ENCODE measurements at places on chromosomes 2 and 18.

GRCh38 chr2:179237209-179237946 is 27.3 kb downstream of the SESTD1 start:
- no peak for DNase-seq

GRCh38 chr2:17759805-17760204 is 5.9 kb downstream of the GEN1 start:
- no peak for DNase-seq

GRCh38 chr2:118670838-118671237 is 176.6 kb downstream of the EN1 start:
- DNase-seq = no peak

DNA sequence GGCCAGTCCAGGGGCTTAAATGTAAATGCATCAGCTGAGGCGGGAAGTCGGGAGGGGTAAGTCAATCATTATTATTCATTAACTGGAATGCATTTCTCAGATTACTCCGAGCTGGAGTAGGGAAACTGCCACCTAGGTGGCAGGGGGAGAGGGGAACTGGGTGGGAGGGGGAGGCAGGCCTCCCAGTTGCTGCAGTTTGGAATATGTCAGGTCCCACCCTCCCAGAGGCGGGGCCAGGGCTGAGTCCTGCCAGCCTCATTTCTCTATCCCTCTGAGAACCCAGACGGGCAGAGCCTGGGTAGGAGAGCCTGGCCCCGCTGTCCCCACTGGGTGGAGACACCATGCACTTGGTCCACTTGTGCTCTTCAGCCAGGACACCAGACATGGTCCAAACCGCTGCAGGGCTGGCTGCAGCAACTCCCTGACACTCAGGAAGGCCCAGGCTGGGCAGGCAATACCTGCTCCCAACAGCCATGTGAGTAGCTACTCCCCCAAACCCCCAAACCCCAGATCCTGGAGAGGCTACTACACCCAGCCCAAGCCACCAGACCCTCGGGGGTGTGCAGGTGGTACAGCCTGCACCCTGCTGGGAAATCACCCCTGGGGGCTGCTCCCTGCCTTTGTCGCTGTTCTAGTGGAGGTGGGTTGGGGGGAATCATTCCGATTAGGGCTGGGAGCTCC is at the start of gene GPBAR1:
TSS of gene GPBAR1 (plus strand) at position 274 of the 681 bp plus-strand sequence. CDS start 1,710 bp downstream, outside the sequence.
- DNase-seq = no peak

DNA sequence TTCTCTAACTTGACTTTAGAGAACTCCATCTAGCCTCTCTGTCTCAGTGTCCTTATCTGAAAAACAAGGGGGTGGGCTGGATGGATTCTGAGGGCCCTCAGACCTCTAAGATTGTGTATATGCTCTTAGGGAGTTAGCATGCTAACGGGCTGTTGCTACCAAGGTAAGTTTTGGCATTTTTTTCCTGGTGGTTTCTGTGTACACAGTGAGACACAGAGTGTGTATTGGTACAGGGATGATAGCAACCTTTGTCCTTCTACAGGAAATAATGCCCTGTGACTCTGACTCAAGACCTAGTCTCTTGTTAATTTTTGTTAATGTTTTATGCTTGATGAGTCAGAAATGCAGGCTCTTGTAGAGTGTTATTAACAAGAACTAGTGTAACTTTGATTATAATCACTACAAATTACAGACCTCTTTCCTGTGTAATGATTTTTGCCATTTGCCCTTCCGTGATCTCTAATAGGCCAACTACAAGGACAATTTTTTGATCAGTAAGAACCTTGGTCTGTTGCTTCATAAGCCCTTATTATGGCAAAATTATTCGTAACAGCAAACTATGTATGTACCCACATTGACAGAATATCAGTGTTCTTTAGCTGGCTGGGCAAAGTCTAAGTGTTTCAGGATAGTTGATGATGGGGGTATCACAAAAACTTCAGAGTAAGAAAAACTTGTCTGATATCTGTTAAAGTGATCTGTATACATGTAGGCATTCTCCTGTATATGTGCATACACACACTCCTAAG is 89.7 kb downstream of the SPTBN1 start:
- DNase-seq = no peak

DNA sequence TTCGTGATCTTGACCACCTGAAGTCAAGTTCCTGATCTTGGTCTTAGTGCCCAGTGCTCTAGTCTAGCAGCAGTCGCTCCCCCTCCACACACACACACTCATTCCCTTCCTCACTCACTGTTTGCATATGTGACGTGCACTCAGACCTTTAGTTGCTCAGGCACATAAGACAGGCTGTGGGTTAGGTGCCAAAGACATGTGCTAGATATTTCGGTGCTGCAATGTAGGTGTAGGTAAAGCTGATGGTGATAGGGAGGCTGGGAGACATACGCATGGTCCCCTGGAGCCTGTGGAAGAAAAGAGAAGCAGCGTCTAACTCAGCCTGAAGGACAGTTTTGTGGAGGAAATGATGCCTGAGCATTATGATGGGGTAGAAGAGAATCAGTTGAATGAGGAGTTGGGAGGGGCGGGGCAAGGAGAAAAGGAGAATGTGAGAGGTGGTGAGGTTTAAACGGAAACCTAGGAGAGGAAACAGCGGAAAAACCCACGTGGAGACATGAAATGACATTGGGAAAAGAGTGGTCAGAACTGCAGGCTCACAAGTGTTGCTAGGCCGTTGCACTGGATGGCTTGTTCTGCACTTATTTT is 3.8 kb downstream of the TTC39C start:
- DNase-seq = no peak

- peak; percentile 76 for DNase-seq
These were observed 245.4 kb downstream of the PTPRM start for GRCh38 chr18:7812431-7813063.

DNA sequence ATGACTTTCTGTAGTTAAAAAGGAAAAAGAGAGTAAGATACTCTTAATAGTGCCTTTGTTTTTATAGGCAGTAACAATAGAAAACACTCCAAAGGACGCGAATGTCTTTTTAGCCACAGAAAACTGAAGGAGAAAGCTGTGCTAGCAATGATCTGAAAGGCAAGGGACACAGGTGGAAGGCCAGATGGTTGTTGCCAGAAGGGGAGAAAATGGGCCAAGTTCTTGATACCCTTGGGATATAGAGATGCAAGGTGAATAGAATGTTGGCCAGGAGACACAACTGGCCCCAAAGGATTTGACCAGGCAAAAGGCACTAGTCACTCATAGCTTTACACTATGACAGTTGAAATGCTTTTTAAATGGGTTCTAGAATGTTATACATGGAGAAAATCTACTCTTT is 180.0 kb downstream of the NRXN1 start:
- DNase-seq = no peak

- no peak for DNase-seq
These were observed 136.6 kb downstream of the MYCN start for GRCh38 chr2:16076911-16077310.

- DNase-seq = peak; percentile 11
These were observed 140.4 kb upstream of the VRK2 start for GRCh38 chr2:57906152-57906732.

DNA sequence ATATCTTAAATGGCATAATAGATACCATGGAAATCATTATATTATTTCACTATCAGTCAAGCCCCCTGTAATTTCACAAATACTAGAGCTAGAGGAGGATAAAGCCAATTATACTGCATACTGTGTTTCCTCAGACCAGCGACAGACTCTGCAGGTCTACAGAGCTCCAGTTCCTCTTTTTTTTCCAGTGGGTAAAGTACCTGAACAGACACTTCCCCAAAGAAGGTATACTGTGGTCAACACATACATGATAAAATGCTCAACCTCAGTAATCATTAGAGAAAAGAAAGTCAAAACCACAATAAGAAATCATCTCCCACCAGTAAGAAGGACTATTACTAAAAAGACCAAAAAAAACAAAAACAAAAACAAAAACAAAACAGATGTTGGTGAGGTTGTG is 44.6 kb downstream of the SCN7A start:
- DNase-seq = no peak

- no peak for DNase-seq
These were observed 228.1 kb downstream of the LPIN1 start for GRCh38 chr2:11974573-11974972.

DNA sequence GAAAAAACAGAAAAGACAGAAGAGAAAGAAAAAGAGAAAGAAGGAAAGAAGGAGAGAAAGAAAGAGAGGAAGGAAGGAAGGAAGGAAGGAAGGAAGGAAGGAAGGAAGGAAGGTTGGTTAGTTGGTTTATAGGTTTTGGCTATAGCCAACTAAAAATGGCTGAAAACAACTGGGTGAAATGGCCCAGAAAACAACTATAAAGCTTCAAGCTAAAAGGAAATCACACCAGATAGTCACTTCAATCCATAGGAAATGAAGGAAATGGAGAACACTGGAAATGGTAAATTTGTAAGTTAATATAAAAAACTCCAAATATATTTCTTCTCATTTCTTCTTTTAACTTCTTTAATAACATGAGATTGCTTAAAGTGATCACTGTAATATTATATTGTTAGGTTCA is 118.5 kb downstream of the FBXO15 start:
- DNase-seq = no peak

DNA sequence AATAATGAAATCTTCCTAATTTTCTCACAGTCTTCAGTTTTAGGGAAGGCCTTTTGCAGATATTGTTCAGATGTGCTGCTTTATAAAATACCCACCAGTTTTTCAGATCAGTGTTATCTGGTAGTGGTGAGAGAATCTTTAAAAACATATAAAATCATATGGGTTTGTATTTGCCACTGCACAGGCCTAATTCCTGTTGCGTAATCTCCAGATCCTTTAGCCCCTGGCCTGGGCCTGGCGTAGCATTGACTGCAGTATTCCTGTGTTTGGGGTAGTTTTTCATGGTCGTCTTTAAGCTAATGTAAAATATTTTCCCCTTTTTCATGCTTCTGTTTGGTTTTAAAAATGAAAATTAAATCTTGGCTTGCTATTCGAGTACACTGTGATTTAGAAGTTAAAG is 43.2 kb downstream of the TSHZ1 start:
- no peak for DNase-seq

DNA sequence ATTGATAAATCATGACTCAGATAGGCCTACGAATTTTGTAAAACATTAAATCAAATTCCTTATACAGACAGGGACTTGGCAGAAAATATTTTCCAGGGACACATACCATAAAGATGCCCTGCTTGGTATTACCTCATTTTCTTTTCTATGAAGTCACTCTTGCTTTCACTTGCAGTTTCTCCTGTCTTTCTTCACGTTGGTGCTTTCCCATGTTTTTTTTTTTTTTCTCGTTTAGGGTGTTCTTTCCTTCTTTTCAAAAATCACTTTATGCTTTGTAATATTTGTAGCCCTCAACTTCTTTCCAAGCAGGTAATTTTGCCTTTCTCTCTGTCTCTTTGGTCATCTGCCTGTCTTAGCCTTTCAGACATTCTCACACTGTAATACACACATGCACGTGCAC is 40.7 kb downstream of the CDC42EP3 start:
- DNase-seq = no peak

GRCh38 chr18:7946734-7947377 is 379.7 kb downstream of the PTPRM start:
- peak; percentile 61 for DNase-seq

All from NCI-H226 (cell line).